ENCODE measurements at places on chromosomes 5 and 9.

DNA sequence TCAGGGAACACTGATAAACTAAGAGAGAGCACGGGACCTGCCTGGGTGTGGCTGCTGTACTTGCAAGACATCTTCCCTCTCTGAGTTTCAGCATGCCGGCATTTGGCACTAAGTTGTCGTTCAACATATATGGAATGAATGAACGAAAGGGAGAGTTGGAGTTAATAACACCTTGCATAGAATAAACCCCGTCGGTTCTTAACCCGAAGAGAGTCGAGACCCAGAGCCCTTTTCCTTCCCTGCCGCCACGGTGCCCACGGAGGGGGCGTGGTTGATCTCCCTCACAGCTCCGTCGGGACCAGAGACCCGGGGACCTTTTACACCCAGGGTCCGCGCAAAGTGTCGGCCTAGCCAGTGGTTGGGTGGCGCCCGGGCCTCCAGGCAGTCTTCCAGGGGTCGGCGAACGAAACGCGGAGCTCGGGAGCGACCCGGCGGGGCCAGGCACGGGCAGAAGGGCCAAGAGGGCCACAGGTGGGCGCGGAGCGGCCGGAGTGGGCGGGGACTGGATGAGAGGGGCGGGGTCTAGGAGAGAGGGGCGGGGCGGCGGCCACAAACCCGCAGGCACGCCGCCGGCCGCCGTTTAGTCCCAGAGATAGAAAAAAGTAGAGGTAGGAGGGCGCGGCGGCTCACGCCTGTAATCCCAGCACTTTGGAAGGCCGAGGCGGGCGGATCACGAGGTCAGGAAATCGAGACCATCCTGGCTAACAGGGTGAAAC, 735 bp upstream of the RPL26L1 start:
- DNase-seq = peak; percentile 41

DNA sequence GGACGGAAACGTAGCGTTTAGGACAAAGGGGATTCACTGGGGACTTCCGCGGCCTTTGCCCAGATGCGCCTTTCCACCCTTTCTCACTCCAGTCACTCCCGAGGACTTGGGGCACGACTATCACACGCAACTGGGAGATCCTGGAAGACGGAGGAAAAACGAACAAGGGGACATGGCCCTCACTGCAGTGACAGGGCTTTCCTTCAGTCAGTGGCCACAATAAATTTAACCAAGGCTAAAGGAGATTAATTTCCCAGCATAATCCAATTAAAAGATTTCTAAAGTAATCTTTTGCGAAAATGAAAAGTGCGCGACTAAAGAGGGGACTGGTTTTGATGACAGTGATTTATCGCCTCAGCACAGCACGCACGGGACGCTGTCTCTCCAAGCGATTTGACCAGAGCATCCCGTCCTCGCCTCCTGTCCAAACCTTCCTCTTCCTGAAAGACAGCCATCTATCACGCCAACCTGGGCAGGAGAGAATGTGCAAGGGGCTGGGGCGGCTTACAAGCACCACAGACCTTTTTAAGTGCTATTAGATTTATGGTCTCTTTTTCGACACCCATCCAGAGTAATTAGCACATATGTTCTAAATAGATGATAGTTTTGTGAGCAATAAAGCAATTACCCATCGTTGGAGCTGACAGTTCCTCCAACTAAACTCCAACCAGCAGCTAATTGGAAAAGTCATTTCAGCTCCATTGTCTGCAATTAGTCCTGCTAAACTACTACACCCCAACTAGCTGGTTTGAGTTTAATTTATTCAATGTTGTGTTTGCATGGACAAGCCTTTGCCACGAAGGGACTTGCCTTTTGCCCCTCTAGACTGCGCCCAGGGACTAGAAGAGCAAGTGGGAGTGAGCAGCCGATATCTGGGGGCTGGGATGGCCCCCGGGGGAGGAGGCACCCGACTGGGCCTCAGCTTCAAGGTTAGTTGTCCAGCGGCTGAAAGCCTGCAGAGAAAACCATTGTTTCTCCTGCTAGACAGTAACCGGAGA, 7.4 kb downstream of the NR2F1-AS1 start:
- DNase-seq = no peak

DNA sequence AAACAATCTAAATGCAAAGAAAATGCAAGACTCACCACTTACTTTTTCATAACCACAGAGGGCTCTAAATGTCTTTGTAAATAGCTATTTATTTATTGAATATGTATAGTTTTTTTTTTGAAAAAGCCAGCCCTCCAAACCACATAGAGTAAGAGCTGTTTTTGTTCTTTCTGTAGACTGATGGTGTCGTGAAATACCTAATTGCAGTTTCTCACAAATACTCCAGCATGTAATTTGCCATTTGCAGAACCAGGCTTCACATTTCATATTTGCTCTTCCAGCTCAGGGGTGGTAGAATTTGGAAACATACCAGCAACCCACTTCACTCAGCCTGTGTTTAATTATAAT, 159.8 kb downstream of the TMC1 start:
- no peak for DNase-seq

DNA sequence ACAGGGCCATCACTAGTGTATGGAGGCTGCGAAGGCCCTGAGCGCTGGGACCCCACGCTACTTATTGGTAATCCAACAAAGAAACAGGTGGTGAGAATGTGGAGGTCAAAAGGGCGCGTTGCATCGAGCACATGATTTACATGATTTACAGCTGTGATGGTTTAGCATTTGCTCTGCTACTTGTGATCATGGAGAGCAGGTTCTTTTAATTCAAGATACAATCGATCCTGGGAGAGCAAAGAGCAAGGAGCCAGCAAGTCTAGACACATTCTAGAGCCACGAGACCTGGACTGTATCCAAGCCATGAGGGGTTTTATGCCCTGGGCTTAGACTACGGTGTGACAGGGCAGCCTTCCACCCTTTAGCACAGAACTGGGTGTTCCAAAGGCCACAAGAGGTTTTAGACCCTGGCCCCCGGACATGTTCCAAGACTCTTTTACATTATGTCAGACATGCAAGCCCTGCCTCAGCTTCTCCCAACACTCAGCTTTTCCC, 47.0 kb upstream of the CLK4 start:
- DNase-seq = no peak

GRCh38 chr5:72338689-72339209, 18.6 kb downstream of the PTCD2 start:
- no peak for DNase-seq
